ENCODE measurements at places on chromosomes 3 and 15. TPM values are rescaled to one million over a fixed set of nuclear protein-coding genes. Genes with fewer than 3 reads are reported as not detected.

Gene OR5K2
- not detected for total RNA-seq

Gene GPR149
- not detected for total RNA-seq

Gene C3orf70
- total RNA-seq = 1.3 TPM

Gene CFAP100
- total RNA-seq = not detected

Gene ZKSCAN7
- total RNA-seq = 11.0 TPM

Gene UROC1
- not detected for total RNA-seq

Gene PIK3CB
- total RNA-seq = 46.2 TPM

Gene EID1
- 266 TPM for total RNA-seq

Gene HSPBAP1
- total RNA-seq = 15.7 TPM

Gene PPM1L
- 12.8 TPM for total RNA-seq

Gene ERICH6
- 0.29 TPM for total RNA-seq

Gene TTLL13
- total RNA-seq = 0.15 TPM

Gene CHAC1
- total RNA-seq = 0.32 TPM

Gene SLC28A1
- total RNA-seq = not detected

Gene TJP1
- 97.2 TPM for total RNA-seq

Gene IGSF10
- 7.9 TPM for total RNA-seq

Gene NUP210
- total RNA-seq = 14.7 TPM

Gene NME9
- 0.98 TPM for total RNA-seq

Gene NDN
- total RNA-seq = 105 TPM

Gene IGDCC3
- not detected for total RNA-seq

Gene CAND2
- 1.8 TPM for total RNA-seq

Gene CHRD
- 9.6 TPM for total RNA-seq

Gene P2RY14
- total RNA-seq = 3.3 TPM

Gene SCAP
- total RNA-seq = 72.7 TPM

Gene ALDH1A3
- 207 TPM for total RNA-seq

Gene LRRC31
- total RNA-seq = not detected

Gene FAM219B
- total RNA-seq = 72.0 TPM

Gene BLM
- total RNA-seq = 0.33 TPM

Gene GOLGA8S
- total RNA-seq = not detected

Gene SPRED1
- 28.1 TPM for total RNA-seq

Gene DUOX2
- total RNA-seq = 0.16 TPM

Gene C3orf80
- 0.16 TPM for total RNA-seq

Gene PIGZ
- 14.4 TPM for total RNA-seq

Gene PLXND1
- total RNA-seq = 53.6 TPM

Gene RTP3
- total RNA-seq = not detected

Gene MOBP
- not detected for total RNA-seq

Gene COLQ
- total RNA-seq = 3.3 TPM

Gene VPS8
- 86.3 TPM for total RNA-seq

Gene SAXO2
- total RNA-seq = 2.3 TPM

Gene LRRC49
- 9.5 TPM for total RNA-seq

Gene GCSAM
- total RNA-seq = 0.66 TPM

Gene SMCO1
- total RNA-seq = not detected

Gene CD80
- 1.6 TPM for total RNA-seq

Gene SI
- total RNA-seq = not detected

Gene GXYLT2
- total RNA-seq = 5.6 TPM

Gene SRGAP3
- 13.6 TPM for total RNA-seq

Gene CCR5
- total RNA-seq = 0.73 TPM

Gene SMAD6
- 22.6 TPM for total RNA-seq

Gene ALG3
- 46.5 TPM for total RNA-seq

Gene SPATA12
- not detected for total RNA-seq

Gene SLMAP
- total RNA-seq = 83.6 TPM

Gene CCK
- not detected for total RNA-seq

Gene CISH
- 17.4 TPM for total RNA-seq

Data from breast epithelium (tissue), 4 donors.